ENCODE measurements at places on chromosomes 5 and 9.

GRCh38 chr9:135139366-135139959, 52.0 kb downstream of the OLFM1 start:
- no peak for DNase-seq

DNA sequence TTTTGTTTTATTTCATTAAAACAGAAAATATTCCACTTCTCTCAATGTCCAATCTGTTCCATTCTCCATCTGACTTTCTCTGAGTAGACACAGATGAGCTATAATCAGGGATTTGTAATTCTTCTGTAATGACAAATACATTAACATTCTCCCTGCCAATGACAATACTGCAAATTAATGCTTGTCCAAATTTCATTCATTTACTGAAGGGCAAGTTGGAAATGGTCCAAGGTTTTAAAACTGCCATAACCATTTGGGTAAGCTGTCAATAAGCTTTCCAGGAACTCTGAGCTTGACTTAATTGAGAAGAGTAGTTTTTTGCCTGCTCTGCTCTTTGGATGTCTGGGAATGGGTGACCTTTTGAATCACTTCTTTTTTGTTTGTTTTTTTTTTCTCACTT, 253.5 kb downstream of the DMRTA1 start:
- DNase-seq, result no peak

DNA sequence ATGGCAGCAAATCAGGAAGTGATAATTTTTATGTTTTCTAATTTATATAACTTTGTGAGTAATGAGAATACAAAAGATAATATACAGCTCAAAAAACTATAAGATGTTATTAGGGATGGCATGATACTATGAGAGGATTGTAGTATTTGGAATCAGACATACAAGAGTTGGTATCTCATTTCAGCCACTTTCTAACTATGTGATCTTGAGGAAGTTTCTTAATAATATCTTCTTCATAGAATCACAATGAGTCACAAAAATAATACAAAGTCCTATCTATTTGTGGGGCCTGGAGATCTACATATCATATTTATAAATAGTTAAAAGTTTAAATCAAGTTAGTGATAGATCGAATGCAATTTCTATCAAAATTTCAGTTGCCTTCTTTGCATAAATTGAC, 23.7 kb upstream of the TMED7 start:
- DNase-seq, result no peak

- DNase-seq, result no peak
Observed at GRCh38 chr5:85159395-85159794, 774.7 kb upstream of the EDIL3 start.

DNA sequence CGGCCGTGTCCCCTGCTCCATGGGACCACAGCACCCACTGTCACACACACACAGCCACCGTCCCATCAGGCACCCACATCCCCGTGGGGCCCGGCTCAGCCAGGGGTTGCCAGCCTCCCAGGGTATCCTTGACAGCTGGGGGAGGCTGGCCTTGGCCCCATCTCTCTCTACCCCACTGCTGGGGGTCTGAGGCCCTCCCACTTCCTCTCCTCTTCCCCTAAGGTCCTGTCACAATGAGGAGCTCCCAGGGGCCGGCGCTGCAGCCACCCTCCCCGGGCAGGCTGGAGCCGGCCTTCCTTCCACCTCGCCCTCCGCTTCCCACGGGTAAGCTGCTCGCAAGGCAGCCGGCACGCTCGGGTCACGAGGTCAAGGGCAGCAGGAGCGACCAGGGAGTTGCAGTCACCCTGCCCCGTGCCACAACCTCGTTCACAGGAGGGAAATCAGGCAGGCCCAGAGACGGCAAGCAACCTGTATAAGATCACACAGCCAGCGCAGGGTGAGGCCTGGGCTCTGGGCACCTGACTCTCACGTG, 38.6 kb upstream of the NOTCH1 start:
- DNase-seq, result no peak

GRCh38 chr9:74946686-74947085, 6.0 kb downstream of the C9orf40 start:
- no peak for DNase-seq

GRCh38 chr9:70475211-70475610, 60.8 kb upstream of the KLF9 start:
- DNase-seq, result no peak
